ENCODE measurements at places on chromosomes 1 and 21.
A peak's percentile ranks its signal among the peaks of the same experiment; 100 is the strongest.

- no peak for DNase-seq
Measured at GRCh38 chr1:32759997-32760623, 57.0 kb downstream of the YARS1 start.

DNA sequence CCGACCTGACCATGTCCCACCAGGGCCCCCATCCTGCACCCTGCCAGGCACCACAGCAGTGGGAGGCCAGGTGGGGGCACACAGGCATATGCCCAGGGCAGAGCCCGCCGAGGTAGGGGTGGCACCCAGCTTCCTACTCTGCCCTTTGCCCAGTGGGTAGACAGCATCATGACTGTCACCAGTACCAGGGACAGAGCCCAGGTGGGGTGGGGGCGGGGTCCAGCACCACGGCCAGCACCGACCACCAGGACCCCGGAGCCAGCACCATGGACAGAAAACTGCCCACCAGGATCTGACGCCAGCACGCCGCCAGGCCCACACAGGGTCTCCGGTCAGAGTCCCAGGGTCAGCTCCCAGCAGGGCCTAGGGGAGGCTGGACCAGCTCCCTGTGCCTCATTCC, 3.8 kb downstream of the TAS1R3 start:
- DNase-seq = no peak

- DNase-seq = no peak
Measured at GRCh38 chr1:94697839-94698238, 122.3 kb upstream of the SLC44A3 start.

GRCh38 chr1:225847610-225848009, 34.6 kb downstream of the TMEM63A start:
- DNase-seq = no peak

DNA sequence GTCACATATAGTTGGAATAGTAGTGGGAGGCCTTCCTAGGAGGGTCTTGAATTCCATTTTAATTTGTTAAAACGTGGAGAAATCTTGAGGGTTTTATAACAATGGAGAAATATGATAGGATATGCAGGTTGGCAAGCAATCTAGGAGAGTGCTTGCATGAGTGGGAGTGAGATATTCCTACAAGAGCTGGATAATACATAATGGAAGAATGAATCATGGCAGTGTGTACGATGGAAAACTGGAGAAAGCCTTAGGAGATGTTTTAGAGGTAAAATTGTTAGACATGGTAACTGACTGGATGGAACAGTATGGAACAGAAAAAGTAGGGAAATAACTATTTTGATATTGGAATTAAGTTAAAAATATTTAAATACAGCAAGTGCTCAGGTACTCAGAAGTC, 352.4 kb downstream of the PTBP2 start:
- no peak for DNase-seq

DNA sequence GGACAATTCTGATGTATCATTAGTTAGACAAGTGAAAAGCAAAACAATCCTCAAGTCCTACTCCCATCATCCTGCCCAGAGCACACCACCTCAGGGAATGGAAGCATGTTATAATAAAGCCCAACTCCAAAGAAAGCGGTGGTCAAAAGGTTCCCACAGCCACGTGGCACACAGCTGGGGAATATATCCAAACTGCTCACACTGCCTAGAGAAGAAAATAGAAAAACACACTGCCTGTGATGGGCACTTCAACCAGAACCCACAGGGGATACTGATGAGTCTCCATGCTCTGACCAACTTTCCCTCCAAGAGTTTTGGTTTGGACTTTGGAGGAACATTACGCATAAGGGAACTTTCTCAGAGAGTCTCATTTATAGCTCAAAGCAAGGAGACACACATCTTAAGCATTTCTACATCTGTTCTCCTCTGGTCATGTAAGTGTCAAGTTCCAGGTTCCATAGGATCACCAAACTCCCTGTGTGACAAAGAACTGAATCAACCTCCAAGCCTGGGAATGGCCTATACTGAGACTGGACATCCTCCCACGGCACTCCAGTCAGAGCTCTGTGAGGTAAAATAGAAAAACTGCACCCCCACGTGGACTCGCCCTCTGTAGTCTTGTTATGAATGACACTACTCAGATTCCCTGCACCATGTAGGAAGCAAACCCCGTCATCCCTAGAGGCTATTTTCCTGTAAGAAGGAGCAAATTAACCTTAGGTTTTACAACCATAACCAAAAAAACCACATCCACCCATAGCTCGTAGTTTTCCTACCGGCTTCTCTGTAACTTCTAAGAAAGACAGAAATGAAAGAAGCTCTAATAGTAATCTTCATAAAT, 12.2 kb downstream of the DSTYK start:
- DNase-seq = no peak

- no peak for DNase-seq
Measured at GRCh38 chr1:240667351-240667750, 55.4 kb upstream of the GREM2 start.

DNA sequence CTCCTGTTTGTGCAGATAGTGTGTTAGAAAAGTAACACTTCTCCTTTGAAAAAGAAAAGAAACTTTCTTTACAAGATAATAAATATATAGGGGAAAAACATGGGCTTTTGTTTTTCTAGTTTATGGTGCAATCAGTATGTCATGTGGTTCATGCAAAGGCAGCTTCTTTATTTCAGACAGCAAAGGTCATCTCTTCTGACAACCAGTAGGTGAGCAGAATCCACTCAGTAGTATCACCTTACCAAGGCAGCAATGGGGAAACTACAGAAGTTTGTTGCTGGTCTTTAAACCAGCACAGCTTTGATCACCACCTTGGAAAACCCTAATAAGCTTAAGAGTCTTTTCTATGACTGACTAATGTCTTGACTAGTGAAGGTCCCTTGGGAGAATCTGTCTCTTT, 13.0 kb upstream of the SAMSN1 start:
- DNase-seq = no peak

DNA sequence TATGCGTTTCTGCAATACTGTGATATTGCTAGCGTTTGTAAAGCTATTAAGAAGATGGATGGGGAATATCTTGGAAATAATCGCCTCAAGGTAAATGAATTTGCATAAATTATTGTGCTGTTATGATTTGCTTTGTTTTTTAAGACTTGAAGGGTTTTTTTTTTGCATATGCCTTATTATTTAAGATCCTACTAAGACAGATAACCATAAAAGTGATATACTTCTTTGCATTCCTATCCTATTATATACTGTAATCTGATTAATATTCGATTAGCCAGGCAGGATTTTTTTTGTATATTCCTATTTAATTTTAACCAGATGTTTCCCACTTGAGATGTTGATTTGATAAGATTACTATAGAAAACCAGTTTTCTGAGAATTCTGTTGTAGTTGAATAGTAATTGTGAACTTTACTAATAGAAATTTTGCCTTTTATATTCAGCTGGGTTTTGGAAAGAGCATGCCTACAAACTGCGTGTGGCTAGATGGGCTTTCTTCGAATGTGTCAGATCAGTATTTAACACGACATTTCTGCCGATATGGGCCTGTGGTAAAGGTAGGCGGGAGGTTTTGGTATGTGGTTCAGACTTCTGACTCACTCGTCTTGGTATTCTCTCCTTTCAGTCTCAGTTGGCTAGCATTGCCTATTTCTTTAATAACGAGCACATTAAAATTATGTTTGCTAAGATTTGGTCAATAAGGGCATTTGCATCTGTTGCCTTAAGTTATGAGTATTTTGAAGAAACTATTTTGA, 56.8 kb downstream of the ZBTB17 start:
- DNase-seq = peak; percentile 13

DNA sequence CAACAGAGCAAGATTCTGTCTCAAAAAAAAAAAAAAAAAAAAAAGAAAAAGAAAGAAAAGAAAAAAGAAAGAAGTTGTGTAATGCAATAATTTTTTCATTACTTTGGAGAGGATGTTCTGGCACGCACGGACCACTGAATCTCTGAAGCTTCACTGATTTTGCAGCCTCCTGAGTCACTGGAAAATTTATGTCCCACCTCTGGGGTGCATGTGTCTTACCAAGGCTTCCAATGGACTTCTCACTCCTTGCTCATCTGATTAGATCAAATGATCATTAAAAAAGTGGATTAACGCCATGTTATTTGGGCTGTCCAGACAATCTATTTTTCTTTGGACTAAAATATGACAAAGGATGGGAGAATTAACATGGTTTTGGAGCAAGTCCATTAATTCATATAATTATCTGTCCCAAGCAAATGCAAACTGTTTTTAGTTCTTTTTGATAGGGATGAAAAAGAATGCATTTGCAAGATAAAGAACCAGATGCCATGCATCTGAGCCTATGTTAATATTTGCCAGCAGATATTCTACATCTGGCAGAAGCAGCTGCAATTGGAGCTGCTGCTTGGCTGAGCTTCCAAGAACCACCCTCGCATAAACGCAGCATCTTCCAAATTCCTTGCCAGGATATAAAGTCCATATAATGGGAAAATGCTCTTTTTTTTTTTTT, 10.1 kb upstream of the MAP1LC3C start:
- DNase-seq = no peak

DNA sequence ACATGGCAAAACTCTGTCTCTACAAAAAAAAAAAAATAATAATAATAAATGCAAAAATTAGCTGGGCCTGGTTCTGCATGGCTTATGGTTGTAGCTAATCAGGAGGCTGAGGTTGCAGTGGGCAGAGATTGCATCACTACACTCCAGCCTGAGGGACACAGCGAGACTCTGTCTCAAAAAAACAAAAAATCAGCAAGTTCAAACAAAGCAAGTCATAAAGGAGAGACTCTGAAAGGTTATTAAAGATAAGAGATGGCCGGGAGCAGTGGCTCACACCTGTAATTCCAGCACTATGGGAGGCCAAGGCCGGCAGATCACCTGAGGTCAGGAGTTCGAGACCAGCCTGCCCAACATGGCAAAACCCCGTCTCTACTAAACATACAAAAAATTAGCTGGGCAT, 28.8 kb downstream of the COP1 start:
- DNase-seq = no peak

DNA sequence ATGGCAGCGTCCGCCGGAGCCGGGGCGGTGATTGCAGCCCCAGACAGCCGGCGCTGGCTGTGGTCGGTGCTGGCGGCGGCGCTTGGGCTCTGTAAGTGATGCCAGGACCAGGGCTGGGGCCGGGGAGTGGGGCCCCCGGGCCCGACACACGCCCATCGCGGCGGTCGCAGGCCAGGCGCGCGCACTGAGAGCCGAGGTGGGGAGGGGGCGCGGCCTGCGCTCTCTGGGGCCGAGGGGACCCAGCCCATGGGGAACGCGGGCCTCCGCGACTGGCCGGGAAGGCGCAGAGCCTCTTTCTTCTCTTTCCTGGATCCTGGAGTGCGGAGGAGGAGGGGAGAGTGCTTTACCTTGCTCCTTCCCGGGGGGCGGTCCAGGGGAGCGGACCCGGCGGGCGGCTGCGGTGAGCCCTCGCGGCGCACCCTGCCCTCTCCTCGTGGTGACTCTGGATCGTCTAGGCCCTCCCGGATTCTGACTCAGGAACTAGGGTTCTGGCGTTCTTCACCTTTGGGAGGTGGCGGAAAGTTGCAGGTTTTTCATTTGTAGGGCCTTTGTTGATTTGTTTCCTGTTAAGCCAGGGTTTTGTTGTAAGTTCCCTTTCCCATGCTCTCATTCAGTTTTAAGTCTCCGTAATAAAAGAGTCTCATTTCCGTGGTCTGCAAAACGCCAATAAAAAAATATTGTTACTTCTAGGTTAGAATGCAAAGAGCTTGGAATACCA, 529 bp downstream of the MPZL1 start:
- no peak for DNase-seq

GRCh38 chr1:229027622-229028182, 243.2 kb upstream of the RAB4A start:
- DNase-seq = no peak

- no peak for DNase-seq
Measured at GRCh38 chr1:150969626-150970025, 5.0 kb downstream of the CERS2 start.

- no peak for DNase-seq
Measured at GRCh38 chr1:206451134-206451686, 19.1 kb upstream of the IKBKE start.

- DNase-seq = no peak
Measured at GRCh38 chr1:92118826-92119225, 38.7 kb downstream of the BTBD8 start.

- no peak for DNase-seq
Measured at GRCh38 chr1:2541619-2542245, 11.7 kb upstream of the HES5 start.

DNA sequence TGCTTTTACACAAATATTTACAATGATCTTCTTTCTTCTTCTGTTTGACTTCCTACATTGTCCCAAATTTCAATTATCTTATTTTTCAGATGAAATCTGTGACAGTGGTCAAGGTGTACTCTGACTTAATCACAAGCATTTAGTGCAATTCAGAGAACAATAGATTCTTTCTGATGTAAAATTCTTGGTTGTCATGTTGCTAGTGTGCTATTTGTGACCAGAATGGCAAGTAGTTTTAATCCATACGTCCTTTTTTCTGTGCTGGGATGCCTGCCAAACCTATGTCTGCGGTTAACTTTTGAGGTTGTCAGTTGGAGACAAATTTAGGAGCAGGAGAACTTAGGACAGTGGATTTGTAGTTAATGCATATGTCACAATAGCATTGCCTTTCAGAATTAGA, 31.0 kb downstream of the NCAM2 start:
- no peak for DNase-seq

DNA sequence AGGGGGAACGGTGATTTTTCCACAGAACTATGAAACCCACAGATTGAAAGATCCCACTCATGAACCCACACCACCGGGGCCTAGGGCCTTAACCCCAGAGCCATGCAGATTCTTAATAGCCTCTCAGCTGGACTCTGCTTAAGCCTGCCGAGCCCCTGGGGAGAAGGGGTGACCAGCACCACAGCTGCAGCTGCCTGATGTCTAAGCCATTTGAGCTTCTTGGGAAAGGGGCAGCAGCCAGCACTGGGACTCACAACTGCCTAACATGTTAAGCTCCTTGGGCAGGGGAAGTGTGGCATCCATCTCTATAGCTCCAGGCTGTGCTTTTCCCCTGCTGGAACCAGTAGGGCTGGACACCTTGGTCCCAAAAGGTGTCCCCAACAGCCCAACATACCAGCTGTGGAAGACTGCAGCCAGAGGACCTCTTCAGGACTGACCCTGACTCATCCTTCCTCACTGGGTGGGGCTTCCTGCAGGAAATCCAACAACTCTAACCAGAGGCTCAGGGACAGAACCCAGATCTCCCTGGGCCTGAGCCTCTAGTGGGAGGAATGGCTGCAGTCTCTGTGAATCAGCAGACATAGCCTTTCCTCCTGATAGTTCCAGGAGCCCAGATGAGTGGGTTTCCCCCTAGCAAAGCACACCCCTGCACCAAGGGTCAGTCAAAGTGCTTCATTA, 34.6 kb upstream of the FMO3 start:
- DNase-seq = no peak

DNA sequence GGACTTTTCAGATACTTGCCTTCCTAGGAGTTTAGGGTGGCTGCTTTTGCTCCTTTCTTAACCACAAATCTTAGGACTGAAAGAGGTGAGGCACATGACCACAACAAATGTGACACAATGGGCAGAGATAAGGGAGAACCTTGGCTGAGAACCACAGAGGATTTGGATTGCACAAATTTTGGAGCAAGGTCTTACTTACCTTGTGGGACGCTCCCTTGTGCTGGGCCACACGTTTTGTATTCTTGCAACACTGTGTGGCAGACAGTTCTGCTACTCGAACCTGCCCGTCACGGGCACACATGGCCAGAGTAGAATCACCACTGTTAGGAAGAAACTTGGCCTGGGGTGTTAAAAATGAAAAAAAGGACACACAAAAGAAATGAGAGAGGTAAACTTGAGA, 23.9 kb downstream of the DCAF8 start:
- DNase-seq = no peak

All from stimulated activated CD4-positive, alpha-beta T cell treated with anti-CD3 and anti-CD28 coated beads, Interleukin-1b, Interleukin-23, amount 100 ng/mL, for 1 hour (primary cell).